ENCODE measurements at places on chromosomes 4 and X. TPM values are rescaled to one million over a fixed set of nuclear protein-coding genes. Genes with fewer than 3 reads are reported as not detected.

Gene ADH1A
- 2.2 TPM for total RNA-seq

Gene GAGE12H
- total RNA-seq, result not detected

DNA sequence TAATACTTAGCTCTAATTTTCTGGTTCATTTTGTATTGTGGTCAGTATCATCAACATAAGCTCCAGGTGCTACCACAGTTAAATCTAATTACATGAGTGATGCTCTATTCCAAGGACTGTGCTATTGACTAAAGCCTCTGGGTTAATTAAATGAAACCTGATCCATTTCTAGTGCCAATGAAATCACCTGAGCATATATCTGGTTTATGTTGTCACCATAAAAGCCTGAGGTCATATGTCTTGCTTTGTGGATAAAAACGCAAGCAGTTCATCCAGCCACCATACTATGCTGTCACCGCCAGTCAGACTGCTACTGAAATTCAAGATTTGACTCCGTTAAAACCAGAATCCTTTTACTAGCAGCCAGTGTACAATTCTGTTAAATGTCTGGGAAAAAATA is 64.2 kb upstream of the ZNF518B start:
- DNase-seq, result no peak

DNA sequence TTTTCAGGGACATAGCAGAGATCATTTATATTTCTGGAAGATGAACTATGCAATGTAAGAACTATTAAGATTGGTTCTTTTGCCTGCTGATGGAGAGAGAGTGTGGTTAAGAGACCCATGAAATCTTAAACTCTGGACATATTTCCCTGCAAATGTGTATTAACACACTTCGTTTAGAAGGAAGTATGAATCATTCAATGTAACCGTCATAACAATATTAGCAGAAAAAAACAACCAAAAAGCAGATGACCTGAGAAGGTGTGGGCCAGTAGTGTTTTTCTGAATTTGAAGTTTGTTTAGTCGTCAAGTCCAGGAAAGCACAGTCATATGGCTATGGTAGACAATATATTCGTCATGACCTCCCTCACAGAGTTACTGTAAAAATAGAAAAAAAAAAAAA is 2.5 kb upstream of the TMPRSS11D start:
- no peak for DNase-seq

- no peak for DNase-seq
Measured at GRCh38 chr4:107215222-107215621, 179.1 kb upstream of the DKK2 start.

DNA sequence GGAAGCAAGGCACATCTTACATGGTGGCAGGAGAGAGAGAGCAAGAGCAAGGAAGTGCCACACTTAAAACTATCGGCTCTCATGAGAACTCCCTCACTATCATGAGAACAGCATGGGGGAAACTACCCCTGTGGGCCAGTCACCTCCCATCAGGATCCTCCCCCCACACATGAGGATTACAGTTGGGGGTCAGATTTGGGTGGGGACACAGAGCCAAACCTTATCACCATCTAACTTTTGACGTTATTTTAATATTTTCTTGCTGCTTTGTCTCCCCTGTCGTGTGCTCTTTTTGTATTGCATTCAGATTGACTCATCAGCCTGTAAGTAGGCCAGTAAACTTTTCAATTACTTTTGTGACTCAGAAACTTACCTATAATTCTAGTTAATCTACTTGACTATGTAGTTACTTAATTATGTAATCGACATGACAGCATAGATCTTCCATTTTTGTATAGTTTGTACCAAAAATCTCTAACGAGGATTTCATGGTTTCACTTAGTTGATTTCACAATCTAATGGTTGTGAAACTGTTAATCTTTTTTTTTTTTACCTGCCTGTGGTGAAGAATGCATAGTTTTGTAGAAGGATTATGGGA is 18.3 kb downstream of the STIM2 start:
- no peak for DNase-seq

DNA sequence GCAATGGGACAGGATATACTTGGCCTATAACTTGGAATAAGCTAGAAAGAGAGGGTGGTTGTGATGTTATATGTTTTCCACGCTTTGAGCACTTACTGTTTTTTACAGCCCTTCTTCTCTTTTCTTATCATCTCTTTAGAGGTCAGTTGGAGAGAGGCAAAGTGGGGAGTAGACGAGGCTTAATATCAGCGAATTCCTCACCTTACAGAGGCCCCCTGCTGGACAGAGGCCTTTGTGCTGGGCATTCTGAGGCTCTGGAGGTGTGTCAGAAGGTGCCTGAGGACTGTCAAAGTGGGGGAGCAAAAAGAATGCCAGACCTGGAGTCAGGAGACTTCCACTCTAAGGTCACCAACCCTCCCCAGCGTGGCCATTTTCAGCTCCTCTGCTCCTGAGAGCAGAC is 42.5 kb downstream of the MAMLD1 start:
- DNase-seq, result no peak

DNA sequence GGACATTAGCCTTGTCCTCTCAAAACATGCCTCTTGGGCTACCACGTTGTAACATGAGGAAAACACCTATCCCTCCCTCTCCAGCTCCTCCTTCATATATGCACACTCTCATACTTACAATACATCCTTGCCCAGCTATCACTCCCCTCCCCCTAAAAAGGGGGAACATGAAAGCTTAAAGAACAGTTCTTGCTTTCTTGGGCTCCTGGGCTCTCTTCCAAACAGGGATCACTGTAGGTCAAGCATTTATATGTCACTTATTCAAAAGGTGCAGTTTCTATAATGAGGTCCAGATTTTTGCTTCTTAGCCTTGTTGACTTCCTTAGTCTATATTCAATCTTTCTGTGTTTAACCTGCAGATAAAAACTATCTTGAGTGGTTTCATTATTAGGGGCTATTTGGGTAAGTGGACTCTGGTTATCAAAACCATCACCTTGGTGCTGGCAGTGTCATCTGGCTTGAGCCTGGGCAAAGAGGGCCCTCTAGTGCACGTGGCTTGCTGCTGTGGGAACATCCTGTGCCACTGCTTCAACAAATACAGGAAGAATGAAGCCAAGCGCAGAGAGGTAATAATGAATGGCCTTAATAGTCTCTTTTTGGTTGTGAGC is 119.4 kb downstream of the AKAP4 start:
- peak; percentile 22 for DNase-seq

DNA sequence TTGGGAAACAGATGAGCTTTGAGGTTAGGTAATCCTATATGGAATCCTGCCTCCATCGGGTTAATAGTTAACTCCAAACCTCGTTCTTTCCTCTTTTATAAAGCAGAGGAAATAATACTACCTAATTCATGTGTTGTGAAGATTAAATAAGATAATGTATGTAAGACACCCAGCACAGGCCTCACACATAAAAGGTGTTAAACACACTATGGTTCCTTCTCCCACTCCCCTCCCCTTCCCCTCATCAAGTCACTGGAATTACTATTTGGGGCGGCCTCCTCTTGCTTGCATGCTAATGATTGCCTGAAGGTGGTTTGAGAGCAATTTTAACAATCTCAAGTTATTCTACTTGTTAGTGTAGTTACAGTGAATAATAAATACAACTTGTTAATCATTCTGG is 404.4 kb upstream of the RASGEF1B start:
- DNase-seq, result no peak

DNA sequence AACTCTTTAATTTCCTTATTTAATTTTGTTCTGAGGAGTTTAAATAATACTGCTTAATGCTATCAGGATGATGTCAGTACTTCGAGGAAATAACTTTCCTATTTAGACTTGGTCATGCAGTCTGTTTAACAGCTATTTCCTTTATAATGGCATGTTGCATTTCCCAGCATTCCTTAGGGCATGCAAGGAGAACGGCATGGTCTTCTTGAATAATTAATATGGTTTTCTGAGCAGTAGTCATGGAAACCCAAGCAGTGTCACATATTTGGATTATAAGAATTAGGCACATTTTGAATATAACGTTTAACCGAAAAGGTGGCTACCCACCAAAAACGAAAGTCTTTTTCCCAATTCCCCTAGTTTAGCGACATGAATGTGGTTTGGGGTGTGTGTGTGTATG is 76.0 kb downstream of the AFF2 start:
- DNase-seq, result no peak

GRCh38 chr4:80006935-80007744 is 65.9 kb downstream of the ANTXR2 start:
- DNase-seq, result no peak

DNA sequence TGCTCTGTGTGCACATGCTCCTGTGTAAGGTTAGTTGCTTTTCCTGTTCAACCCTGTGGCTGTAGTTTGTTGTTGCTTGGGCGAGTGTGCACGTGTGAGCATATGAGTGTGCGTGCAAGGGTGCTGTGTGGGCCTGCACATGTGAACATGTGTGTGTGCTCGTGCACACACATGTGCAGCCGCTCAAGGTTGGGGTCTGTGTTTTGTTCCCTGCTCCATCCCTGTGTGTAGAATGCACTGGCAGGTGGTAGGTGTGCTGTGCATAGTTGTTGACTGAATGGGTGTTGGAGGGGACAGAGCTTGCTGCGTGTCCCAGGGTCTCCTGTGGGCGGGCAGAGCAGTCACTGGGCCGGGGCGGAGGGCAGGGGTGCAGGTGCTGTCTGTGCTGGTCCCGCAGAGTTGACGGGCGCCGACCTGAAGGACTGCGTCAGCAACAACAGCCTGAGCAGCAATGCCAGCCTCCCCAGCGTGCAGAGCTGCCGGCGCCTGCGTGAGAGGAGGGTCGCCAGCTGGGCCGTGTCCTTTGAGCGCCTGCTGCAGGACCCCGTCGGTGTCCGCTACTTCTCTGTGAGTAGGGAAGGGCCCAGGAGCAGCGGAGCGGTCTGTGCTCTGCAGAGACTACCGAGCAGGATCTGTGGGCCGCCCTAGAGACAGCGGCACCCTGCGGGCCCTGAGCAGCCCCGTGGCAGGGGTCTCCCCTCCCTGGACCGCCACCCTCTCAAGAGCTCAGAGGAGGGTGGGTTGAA is 27.9 kb upstream of the HGFAC start:
- DNase-seq, result peak; percentile 17

DNA sequence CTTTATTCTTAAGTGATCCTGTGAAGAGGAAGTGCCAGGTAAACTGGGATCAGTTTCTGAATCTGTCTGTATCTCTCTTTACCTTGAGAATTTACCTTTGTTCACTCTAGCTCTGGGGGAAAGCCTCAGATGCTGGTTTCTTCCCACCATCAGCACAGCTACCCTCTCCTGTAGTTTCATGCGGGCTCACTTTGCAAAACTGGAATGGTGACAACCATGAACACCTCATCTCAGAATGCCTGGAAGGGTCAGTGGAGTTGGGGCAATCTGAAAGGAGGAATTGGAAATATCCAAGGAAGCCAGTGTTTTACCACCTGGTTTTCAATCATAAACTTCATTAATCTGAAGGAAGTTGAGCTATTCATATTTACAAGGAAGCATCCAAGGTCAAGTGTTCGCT is 30.8 kb upstream of the DCX start:
- DNase-seq, result no peak

Gene RRH
- total RNA-seq, result not detected

GRCh38 chr4:139027776-139028175 is 12.2 kb downstream of the NOCT start:
- DNase-seq, result no peak

GRCh38 chrX:154775419-154776349 is 13.0 kb downstream of the DKC1 start:
- no peak for DNase-seq

DNA sequence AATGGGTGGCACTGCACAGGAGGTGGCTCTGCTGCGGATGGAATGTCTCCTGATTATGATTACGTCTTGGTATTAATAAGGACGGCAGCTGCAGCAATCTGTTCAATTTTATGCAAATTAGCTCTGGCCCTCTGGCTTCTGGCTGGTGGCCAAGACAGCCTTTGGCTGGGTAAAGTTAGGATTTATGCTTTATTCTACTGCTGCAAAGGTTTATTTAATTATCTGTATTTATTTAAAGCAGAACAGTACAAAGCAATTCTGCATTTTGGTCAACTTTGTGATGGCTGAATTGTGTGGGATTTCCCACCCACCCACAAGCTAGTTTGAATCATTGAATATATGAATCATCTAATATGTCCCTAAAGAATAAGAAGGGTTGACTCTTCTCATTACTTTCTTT is 745.6 kb upstream of the FAM241A start:
- no peak for DNase-seq

GRCh38 chr4:71765350-71765749 is 18.5 kb downstream of the GC start:
- no peak for DNase-seq

Gene SNCA
- 10.0 TPM for total RNA-seq

DNA sequence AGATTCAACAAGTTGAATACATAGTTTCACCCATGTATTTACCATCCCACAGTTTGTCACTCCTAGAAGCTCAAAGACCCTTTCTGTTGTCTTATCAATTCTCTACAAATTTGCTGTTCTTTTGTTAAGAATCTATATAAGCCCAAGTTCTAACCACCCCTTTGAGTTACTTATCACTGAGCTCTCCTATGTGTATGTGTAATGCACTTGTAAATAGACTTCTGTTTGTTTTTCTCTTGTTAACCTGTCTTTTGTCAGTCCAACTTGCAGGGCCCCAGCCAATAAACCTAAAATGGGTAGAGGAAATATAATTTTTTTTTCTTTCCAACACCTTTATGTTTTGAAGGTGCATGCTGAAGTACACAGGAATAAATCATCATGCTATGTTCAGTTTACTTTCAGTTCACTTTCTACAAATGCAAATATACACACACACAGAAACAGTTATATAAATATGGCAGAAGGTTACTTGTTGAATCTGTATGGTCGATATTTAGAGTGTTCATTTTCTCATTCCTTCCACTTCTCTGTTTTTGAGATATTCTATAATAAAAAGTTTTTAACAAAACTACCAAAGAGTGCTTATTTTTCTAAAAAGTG is 22.3 kb upstream of the CLOCK start:
- DNase-seq, result no peak

GRCh38 chrX:22060415-22061280 is 28.5 kb downstream of the PHEX start:
- no peak for DNase-seq

GRCh38 chr4:150080337-150080736 is 2.1 kb downstream of the DCLK2 start:
- no peak for DNase-seq

Gene STPG2
- total RNA-seq, result 0.24 TPM

- no peak for DNase-seq
Measured at GRCh38 chrX:54064564-54064963, 20.3 kb upstream of the PHF8 start.

GRCh38 chr4:82789025-82789776 is 9.4 kb downstream of the SCD5 start:
- no peak for DNase-seq

Gene HS3ST1
- 7.6 TPM for total RNA-seq

Gene SYN1
- total RNA-seq, result 7.0 TPM

DNA sequence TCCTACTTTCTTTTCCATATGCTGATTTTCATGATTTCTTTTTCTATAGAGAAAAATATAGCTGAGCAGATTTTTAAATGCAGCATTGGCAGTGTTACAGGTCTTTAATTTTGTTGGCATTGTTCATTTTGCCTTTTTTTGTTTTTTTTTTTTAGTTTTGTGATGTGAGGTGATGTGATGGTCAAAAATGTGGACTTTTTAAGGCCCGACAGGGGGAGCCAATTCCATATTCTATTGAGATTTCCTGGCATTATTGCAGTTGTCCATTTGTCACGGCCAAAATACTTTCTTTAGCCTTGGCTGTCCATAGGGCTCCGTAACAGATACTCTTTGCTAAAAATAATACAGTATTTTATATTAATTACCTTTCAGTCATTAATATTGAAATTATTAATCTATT is 47.8 kb downstream of the SLIT2 start:
- DNase-seq, result no peak

GRCh38 chr4:68693325-68694075 is 23.0 kb upstream of the UGT2B15 start:
- no peak for DNase-seq

Gene NXF2
- total RNA-seq, result not detected

Gene HS6ST2
- total RNA-seq, result 0.26 TPM

Measured in left cardiac atrium (tissue), 4 donors.